ENCODE measurements at places on chromosomes 6 and 20. TPM values are rescaled to one million over a fixed set of nuclear protein-coding genes. Genes with fewer than 3 reads are reported as not detected.

The MAS1 gene
- not detected for total RNA-seq

The DUSP15 gene
- total RNA-seq = 19.3 TPM

The CRISP2 gene
- not detected for total RNA-seq

The ANKRD66 gene
- not detected for total RNA-seq

The PCIF1 gene
- 37.6 TPM for total RNA-seq

The SNAP25 gene
- 61.0 TPM for total RNA-seq

All from glutamatergic neuron (in vitro differentiated cells).